ENCODE measurements at places on chromosomes 5 and 9.

DNA sequence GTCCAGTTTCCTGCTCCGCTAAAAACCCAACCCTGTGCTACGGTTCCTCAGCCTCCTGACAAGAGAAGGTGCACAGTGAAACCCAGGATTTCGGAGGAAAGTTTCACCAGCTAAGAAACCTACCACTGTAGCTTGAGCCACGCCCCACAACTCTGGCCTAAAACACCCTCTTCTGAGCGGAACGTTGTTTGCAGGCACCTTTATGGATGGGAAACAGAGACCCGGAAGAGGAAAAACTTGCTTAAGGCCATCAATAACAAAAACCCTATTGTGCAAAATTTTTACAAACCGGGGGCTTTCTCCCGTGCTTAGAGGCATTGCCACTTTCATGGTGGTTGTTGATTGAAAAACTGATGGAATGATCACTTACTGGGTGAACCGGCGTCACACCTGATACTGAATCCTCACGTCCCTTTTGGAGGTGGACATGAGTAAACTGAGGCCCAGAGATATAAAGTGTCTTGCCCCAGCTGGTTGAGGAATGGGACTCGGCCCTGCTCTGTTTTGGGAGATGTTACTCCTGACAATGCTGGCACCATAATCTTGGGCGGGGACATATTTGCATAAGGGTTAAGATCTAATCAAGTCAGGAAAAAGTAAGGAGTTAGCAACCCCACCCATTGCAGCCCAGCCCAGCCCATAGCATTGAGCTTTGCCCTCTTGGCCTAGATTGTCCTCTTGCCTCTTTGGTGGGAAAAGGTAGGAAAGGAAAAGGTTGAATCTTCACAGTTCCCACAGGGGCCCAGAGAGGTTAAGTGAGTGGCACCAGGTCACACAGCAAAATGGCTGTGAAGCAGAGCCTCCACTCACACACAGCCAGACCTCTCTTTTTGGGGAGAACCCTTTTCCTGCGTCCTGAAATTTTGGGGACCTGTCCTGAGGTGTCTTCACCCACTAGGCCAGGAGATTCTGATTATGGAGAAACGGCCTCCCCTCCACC, 23.2 kb upstream of the PTGS1 start:
- DNase-seq = peak; percentile 33

- DNase-seq = peak; percentile 20
Measured at GRCh38 chr5:16508730-16509531, 43.3 kb upstream of the ZNF622 start.

DNA sequence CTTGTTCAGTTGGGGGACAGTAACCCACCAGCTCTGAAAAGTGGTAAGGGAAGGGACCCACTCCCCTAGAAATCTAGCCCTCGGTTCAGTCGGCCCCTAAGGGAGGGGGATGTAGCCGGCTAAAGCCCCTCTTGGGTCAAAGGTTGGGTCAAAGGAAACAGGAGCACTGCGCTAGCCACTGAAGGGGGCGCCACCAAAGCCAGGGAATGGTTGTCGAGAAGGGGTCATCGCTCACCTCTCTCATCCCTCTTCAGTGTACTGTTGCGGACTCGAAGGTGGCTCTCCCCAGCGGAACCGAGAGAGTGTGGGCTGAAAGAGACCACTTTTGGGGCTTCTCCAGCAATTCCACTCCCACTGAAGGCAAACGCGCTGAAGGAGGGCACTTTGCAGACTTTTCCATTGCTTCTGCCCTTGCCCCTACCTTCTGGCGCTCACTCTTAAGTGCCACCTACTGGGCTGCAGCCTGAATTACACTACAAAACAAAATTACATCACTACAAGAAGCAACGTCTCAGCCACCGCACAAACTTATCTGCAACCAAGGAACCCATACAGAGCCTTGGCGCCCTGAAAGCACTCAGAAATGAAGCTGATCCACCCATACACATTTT, 396.9 kb downstream of the PDE4D start:
- no peak for DNase-seq

DNA sequence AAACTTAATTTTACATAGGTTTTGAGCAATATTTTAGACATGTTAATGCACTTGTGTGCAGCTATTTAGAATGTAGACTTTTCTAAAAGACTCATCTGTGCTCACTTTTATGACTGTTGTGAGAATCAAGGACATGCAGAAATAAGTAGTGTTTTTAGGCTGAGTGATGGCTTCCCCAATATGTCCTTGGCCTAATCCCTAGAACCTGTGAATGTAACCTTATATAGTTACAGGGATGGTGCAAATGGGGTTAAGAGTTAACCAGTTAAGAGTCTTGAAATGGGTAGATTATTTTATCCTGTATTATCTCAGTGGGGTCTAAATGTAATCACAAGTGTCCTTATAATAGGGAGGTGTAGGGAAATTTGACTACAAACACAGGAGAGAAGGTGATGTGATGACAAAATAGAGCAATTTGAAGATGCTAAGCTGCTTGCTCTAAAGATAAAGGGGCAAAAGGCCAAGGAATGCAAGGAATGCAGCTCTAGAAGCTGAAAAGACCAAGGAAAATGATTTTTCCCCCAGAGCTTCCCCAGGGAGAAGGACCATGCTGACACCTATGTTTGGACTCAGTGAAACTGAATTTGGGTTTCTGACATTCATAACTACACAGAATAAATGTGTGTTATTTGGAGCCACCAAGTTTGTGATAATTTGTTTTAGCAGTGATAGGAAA, 298.0 kb upstream of the PAPPA start:
- peak; percentile 51 for DNase-seq

DNA sequence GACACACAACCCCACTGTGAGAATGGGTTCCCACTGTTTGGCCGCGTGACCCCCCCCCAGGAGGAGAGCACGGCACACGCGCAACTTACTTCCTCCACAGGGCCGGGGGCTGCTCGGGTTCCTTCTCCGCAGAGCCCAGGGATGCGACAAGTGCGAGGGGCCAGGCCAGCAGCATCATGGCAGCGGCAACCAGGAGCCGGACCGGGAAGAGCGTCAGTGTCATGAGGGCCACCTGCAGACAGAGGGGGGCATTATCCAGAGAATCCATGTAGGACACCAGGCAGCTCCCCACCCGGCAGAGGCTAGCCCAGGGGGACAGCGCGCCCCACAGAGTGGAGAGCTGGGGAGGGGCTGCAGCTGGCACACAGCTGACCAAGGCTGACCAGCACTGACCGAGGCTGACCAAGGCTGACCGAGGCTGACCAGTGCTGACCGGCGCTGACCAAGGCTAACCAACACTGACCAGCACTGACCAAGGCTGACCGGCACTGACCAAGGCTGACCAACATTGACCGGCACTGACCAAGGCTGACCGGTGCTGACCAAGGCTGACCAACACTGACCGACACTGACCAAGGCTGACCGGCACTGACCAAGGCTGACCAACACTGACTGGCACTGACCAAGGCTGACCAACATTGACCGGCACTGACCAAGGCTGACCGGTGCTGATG, 22.3 kb downstream of the LPCAT1 start:
- DNase-seq = no peak

GRCh38 chr9:36780186-36780585, 207.5 kb downstream of the MELK start:
- DNase-seq = no peak

GRCh38 chr5:55894135-55894534, 43.0 kb downstream of the IL31RA start:
- no peak for DNase-seq

DNA sequence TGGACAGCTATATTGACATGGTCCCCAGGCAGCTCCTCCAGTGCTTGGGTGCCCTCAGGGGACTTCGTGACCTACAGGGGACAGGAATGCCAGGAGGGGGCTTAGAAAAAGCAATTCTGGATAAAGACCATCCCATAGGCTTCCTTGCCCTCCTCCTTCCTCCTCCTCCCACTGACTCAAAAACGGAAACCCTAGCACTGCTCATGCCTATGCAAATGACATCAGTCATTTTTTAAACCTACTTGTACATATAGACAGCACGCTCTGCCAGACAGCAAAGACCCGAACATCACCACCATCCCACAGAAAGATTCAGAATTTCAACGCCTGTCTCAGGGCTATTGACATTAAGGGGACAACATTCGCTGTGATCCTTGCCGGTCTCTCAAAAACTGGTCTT, 11.0 kb downstream of the IGFBPL1 start:
- no peak for DNase-seq

GRCh38 chr9:126548312-126548711, 65.4 kb upstream of the LMX1B start:
- DNase-seq = no peak

DNA sequence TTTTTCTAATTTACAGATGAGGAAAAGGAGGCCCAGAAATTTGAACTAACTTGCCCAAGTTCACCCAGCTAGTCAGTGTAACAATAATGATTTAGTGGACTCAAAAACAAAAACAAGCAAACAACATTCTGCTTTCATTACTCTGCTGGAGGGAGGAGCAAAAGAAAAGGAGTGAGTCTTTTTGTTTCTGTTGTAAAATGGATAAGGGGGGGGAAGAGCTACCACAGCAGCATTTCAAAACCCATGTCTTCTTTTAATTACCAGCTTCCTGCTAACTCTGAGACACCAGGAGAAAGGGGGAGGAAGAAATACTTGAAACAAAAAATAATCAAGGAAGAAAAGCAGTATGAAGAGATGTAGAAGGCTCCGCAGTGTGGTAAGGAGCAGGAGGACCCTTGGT, 39.2 kb upstream of the EQTN start:
- DNase-seq = no peak

DNA sequence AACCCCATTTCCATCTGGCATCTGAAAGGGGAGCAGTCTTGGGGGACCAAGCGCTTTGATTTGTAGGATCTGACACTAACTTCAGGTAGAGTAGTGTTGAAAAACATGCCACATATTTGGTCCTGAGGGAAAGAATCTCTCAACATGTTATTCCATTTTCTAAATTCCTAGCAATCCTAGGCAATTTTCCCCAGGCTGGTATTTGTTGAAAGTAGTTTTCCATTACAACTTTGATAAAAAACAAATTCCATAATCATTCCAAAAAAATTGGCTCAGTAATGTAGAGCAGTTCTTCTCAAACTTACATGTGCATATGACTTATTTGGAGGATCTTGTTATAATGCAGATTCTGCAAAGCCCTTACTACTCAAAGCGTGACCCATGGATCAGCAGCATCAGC, 477.9 kb downstream of the ACTL7B start:
- DNase-seq = peak; percentile 56

GRCh38 chr5:106171708-106172107, 1499.0 kb downstream of the EFNA5 start:
- DNase-seq = no peak

GRCh38 chr9:109806506-109807115, 26.6 kb downstream of the PALM2AKAP2 start:
- DNase-seq = peak; percentile 84

GRCh38 chr5:44497606-44498005, 108.4 kb upstream of the FGF10 start:
- no peak for DNase-seq

GRCh38 chr9:89357331-89358197, 39.3 kb downstream of the SECISBP2 start:
- DNase-seq = no peak

GRCh38 chr5:24899180-24899579, 254.4 kb upstream of the CDH10 start:
- DNase-seq = no peak

DNA sequence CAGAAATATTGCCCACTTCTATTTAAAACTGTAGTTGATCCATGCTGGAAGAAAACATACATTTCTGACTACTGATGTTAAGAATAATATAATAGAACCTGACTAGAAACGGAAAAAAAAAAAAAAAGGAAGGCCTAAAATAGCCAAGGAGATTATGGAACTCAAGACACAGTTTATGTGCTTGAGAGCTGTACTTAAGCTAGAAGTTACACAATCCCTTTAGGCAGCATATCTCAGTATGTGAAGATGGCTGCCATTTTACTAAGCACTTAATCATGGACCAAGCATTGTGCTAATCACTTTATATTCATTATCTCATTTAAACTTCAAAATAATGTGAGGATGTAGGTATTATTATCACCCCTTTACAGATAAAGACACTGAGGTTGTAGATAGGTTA, 73.0 kb upstream of the NR4A3 start:
- DNase-seq = no peak

GRCh38 chr5:131783874-131784273, 12.9 kb downstream of the FNIP1 start:
- DNase-seq = no peak

DNA sequence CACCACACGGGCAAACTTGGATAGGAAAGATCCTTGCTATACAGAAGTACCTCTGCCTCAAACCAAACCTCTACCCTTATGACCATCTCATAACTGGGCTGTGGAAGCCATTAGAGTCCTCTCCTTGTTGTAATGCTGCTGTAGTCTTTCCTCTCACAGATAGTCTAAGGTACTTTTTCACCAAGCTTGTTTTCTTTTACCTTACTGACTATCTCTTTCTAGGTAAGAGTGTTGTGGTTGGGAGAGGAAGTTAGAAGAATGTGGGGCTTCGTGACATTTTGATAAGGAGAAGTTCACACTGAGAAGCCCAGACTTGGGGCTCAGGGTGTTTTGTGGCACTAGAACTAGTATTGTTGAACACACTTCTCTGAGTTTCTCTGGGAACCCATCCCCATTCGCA, 8.9 kb downstream of the CFAP95 start:
- DNase-seq = no peak

DNA sequence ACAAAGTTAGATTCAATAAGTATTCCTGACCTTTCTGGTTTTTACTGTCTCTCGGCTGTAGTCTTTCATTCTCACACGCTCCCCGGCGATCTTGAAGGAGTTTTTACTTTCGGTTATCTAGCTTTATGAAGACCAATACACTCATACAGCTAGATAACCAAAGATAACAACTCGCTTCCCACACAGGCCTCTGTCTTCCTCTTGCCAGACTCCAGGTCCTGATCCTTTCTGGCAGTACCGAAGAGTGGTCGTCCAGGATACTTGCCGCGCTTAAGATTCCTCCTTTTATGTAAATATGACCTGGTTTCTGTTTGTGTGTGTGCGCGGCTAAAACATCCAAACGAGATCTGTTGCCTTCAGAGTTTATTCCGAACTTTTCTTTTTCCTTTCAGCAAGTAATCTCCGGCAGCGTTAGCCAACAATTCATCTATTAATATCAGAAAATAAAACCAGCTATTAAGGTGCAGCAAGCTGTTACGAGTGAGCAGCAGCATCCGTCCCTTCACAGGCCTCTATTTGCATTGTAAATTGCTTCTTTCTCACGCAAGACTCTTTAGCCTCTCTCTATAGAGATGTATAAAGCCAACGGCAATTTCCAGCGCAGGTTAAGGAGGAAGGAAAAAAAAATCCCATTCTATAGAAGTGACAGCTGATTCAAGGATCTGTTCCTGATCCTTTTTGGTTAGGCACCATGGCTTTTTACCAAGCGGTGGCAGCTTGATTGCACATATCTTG, 216.1 kb downstream of the MEF2C start:
- no peak for DNase-seq

DNA sequence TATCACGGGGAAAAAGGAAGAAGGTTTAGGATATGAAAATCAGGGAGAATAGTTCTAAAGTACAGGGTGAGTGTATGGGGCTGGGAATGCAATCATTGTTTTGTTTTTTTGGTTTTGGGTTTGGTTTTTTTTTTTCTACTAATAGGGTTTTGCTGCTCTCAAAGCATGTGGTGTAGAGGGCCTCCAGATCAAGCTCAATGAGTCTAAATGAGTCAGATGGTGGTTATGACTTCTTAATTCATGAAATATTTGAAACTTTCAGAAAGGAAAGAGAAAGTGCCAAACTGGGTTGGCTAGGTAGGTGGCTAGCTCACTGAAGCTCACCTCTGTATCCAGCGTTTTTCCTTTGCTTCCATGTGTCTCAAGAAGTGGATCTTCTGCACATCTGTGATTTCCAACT, 10.7 kb downstream of the OR1L8 start:
- peak; percentile 61 for DNase-seq

GRCh38 chr9:9615086-9615485, 997.7 kb downstream of the PTPRD start:
- no peak for DNase-seq

Measured in AG10803 (cell line).